ENCODE measurements at places on chromosomes 7 and 10.

- DNase-seq: peak; percentile 90
- H3K27me3 ChIP-seq: peaks cover 48% of the 10 kb centered on the region
- H3K4me1 ChIP-seq: peaks cover 9% of the 10 kb centered on the region
- H3K4me3 ChIP-seq: peak overlapping the region; percentile 41
These were observed 523 bp upstream of the CDH23 start for GRCh38 chr10:71396084-71396710.

GRCh38 chr7:48718731-48719378, 205.5 kb upstream of the CDC14C start:
- H3K27ac ChIP-seq: no peak overlapping the region
- H3K4me1 ChIP-seq: no peaks in the 10 kb centered on the region
- no peaks in the 10 kb centered on the region for H3K27me3 ChIP-seq
- no peak overlapping the region for H3K4me3 ChIP-seq
- no peaks in the 10 kb centered on the region for H3K36me3 ChIP-seq
- DNase-seq: no peak

GRCh38 chr7:31260851-31261250, 79.7 kb downstream of the NEUROD6 start:
- H3K27ac ChIP-seq: no peak overlapping the region
- no peaks in the 10 kb centered on the region for H3K36me3 ChIP-seq
- no peaks in the 10 kb centered on the region for H3K4me1 ChIP-seq
- H3K27me3 ChIP-seq: peaks cover 17% of the 10 kb centered on the region
- no peak for DNase-seq
- no peak overlapping the region for H3K4me3 ChIP-seq

GRCh38 chr7:118140468-118140867, 43.5 kb upstream of the LSM8 start:
- DNase-seq: no peak
- H3K36me3 ChIP-seq: no peaks in the 10 kb centered on the region
- H3K27me3 ChIP-seq: no peaks in the 10 kb centered on the region
- H3K4me3 ChIP-seq: no peak overlapping the region
- H3K4me1 ChIP-seq: no peaks in the 10 kb centered on the region

GRCh38 chr7:135514856-135515255, 5.0 kb upstream of the CNOT4 start:
- H3K4me3 ChIP-seq: no peak overlapping the region
- H3K27me3 ChIP-seq: no peaks in the 10 kb centered on the region
- peaks cover 5% of the 10 kb centered on the region for H3K4me1 ChIP-seq
- H3K27ac ChIP-seq: no peak overlapping the region
- H3K36me3 ChIP-seq: no peaks in the 10 kb centered on the region
